Astrocyte of the spinal cord (primary cell): ENCODE measurements at places on chromosomes 5 and 9.

- no peak for DNase-seq
Measured at GRCh38 chr5:5330728-5331452, 91.6 kb upstream of the ICE1 start.

DNA sequence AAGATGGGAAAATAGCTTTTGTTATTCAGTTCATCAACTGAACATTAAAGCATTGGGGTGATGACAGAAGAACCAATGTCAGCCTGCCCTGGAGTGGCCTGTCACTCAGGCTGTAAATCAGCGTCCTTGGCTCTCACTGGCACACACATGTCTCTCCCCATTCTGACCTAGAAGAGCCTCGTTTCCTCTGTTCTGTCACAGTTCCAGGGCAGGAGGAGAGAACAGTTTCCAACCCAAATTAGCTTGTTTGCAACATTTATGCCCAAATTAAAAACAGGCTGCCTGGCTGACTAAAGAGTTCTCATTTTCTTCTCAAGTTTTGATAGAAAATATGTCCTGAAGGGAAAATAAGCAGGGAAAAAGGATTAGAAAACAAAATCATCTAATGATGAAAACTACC lies 520.1 kb downstream of the CHSY3 start:
- DNase-seq, result no peak

- DNase-seq, result no peak
Measured at GRCh38 chr5:168784454-168784853, 205.3 kb upstream of the PANK3 start.

DNA sequence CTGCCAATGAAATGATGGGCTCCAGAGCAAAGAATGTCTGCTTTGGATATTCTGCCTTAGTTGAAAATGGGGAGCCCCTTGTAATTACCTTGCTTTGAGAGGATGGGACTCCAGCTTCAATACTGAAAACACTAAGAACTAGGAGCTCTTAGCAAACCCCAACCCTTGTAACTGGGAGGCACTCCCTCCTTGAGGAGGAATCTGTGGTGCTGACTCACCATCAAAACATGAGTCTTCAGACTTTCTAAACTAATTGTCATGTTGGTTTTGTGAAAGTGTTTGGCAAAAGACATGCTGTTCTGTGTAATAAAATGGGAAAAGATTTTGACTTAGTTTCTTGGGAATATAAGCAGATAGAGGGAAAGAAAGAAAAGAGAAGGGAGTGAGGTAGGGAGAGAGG lies 91.9 kb upstream of the PTPRD start:
- DNase-seq, result peak; percentile 61

- no peak for DNase-seq
Measured at GRCh38 chr5:24368115-24368514, 276.7 kb downstream of the CDH10 start.

DNA sequence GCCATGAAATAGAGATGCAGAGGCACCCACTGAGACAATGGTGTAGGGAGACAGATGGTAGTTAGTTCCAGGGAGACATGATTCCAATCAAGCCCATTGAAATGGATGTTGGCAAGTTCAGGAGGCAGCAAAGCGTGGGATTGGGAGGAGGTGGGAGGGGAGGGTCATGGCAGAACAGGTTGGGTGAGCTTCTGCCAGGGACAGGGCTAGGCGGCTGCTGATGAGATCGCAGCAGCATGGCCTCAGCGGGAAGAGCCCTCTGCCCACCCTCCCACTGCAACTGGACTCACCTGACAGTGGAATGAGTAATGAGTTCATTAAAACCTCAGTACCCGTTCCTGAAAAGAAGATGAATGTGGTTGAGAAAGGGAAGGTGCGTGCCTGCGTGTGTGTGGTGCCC lies 418.2 kb downstream of the CDK5RAP2 start:
- DNase-seq, result no peak

DNA sequence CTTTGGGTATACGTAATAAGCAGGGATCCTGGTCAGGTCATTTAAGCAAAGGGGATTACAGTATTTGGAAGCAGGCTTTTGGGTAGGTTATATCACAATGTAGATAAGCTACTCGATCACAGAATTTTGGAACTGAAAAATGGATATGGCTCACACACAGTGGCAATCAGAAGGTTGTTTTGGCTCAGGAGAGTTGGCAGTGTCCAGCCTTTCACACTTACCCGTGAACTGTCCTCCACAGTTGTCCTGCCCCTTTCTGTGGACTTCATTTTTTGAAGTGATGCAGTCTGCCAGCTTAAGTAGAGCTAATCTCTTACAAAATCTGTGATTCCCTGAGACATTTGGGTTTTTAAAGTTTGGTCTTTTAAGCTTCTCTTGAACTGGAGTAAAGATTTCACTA lies 30.7 kb downstream of the ICE1 start:
- no peak for DNase-seq

DNA sequence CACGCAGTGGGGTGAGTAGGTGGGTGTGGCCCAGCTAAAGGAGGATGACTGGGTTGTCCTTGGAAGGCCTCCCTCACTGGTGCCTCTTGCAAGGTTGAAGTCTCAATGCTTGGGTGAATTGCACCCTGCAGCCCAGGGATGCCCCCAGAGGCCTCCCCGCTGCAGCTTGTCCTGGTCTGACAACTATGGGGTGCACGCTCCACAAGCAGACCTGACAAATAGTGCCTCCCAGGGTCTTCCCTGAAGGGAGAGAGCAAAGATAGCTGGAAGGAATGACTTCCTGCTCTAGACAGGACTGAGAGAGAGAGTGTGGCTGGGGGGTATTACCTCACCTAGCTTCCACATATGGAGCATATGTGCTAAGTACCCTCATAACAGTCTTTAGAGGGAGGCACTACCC lies 1.7 kb downstream of the PSD2 start:
- DNase-seq, result no peak

- peak; percentile 41 for DNase-seq
Measured at GRCh38 chr5:12242950-12243888, 339.0 kb upstream of the CTNND2 start.

DNA sequence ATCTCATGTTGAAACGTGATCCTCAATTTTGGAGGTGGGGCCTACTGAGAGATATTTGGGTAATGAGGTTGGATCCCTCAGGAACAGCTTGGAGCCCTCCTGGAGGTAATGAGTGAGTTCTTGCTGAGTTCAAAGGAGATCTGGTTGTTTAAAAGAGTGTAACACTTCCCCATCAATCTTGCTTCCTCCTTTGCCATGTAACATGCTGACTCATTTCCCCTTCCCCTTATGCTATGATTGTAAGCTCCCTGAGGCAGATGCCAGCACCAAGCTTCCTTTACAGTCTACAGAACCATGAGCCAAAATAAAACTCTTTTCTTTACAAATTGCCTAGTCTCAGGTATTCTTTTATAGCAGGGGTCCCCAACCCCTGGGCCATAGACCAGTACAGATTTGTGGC lies 352.3 kb downstream of the SLCO4C1 start:
- DNase-seq, result peak; percentile 5

- DNase-seq, result no peak
Measured at GRCh38 chr5:82924226-82925060, 152.8 kb downstream of the TMEM167A start.

DNA sequence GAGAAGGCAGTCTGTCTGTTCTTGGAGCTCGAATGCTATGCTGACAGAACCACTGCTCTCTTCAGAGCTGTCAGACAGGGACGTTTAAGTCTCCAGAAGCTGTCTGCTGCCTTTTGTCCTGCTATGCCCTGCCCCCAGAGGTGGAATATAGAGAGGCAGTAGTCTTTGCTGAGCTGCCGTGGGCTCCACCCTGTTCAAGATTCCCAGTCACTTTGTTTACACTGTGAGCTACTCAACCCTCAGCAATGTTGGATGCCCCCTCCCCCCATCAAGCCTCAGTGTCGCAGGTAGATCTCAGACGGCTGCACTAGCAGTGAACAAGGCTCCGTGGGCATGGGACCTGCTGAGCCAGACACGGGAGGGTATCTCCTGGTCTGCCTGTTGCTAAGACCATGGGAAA lies 344.2 kb downstream of the TMEM161B start:
- no peak for DNase-seq

GRCh38 chr5:74355041-74355824 lies 285.3 kb downstream of the ENC1 start:
- DNase-seq, result no peak
